ENCODE measurements at places on chromosomes 2 and 18. TPM values are rescaled to one million over a fixed set of nuclear protein-coding genes. Genes with fewer than 3 reads are reported as not detected.

Gene SERPINE2
- 306 TPM for total RNA-seq

Gene ICOS
- total RNA-seq, result not detected

Gene ADGRF3
- not detected for total RNA-seq

Gene RAD51AP2
- not detected for total RNA-seq

Gene CHRNA1
- not detected for total RNA-seq

Gene FMNL2
- 35.4 TPM for total RNA-seq

Gene MAL
- not detected for total RNA-seq

Gene CCDC178
- 2.7 TPM for total RNA-seq

Gene BOK
- 13.6 TPM for total RNA-seq

Gene SERPINB3
- total RNA-seq, result not detected

Gene GKN1
- not detected for total RNA-seq

Gene GPR155
- 3.5 TPM for total RNA-seq

Gene KCNIP3
- 4.9 TPM for total RNA-seq

Gene CPLX4
- total RNA-seq, result not detected

Gene DSC1
- total RNA-seq, result not detected

Gene CD8B2
- not detected for total RNA-seq

Gene CFAP221
- total RNA-seq, result not detected

Gene CACNB4
- 0.33 TPM for total RNA-seq

Gene RGPD3
- 0.37 TPM for total RNA-seq

Gene CRYGC
- not detected for total RNA-seq

Gene TAF1B
- 46.6 TPM for total RNA-seq

Data from uterine smooth muscle cell (primary cell).